Fibroblast of skin of back (primary cell): ENCODE measurements at places on chromosomes 6 and 20.

- peak; percentile 3 for DNase-seq
Observed at GRCh38 chr6:34508425-34508824, 42.5 kb downstream of the PACSIN1 start.

- DNase-seq: no peak
Observed at GRCh38 chr6:81763968-81764367, 11.5 kb upstream of the TENT5A start.

DNA sequence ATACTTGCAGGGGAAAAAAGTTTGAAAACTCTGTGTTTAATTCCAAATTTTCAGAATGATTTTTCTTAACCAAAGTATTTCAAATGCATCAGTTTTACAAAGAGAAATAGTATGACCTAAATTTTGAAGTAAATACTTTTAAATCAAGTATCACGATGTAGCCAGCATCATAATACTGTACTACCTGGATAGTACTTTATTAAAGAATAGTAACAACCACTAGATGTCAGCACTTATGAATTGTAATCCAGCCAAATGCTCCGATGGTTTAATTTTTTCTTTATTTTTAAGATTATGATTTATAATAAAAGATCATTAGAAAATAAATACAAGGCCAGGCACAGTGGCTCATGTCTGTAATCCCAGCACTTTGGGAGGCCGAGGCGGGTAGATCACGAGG is 37.2 kb upstream of the HACE1 start:
- no peak for DNase-seq

- no peak for DNase-seq
Observed at GRCh38 chr6:42618686-42619085, 54.9 kb downstream of the UBR2 start.

- DNase-seq: peak; percentile 32
Observed at GRCh38 chr6:32854376-32855178, 585 bp downstream of the PSMB9 start.

- peak; percentile 57 for DNase-seq
Observed at GRCh38 chr6:113860181-113860955, 3.2 kb downstream of the MARCKS start.

GRCh38 chr6:117298941-117299340 is 33.6 kb downstream of the VGLL2 start:
- DNase-seq: no peak

GRCh38 chr6:144315226-144315980 is 30.3 kb downstream of the UTRN start:
- no peak for DNase-seq

GRCh38 chr6:36840432-36841403 is 1.5 kb upstream of the CPNE5 start:
- no peak for DNase-seq

- DNase-seq: no peak
Observed at GRCh38 chr6:43544461-43544860, 27.6 kb downstream of the POLR1C start.

GRCh38 chr6:110216140-110216539 is 35.9 kb downstream of the CDC40 start:
- DNase-seq: no peak

- DNase-seq: no peak
Observed at GRCh38 chr6:19860235-19860877, 23.2 kb downstream of the ID4 start.

- DNase-seq: no peak
Observed at GRCh38 chr20:50551288-50551687, 41.1 kb downstream of the PTPN1 start.

GRCh38 chr6:161837854-161838253 is 564.0 kb upstream of the AGPAT4 start:
- no peak for DNase-seq

- DNase-seq: peak; percentile 69
Observed at GRCh38 chr6:154292855-154293519, 63.6 kb downstream of the IPCEF1 start.

GRCh38 chr6:45714741-45715507 is 300.7 kb downstream of the CLIC5 start:
- DNase-seq: peak; percentile 92

GRCh38 chr20:25421102-25421501 is 13.6 kb downstream of the GINS1 start:
- no peak for DNase-seq

GRCh38 chr6:111626441-111626840 is 20.8 kb upstream of the TRAF3IP2 start:
- DNase-seq: no peak

- no peak for DNase-seq
Observed at GRCh38 chr20:11895861-11896387, 21.8 kb upstream of the BTBD3 start.

DNA sequence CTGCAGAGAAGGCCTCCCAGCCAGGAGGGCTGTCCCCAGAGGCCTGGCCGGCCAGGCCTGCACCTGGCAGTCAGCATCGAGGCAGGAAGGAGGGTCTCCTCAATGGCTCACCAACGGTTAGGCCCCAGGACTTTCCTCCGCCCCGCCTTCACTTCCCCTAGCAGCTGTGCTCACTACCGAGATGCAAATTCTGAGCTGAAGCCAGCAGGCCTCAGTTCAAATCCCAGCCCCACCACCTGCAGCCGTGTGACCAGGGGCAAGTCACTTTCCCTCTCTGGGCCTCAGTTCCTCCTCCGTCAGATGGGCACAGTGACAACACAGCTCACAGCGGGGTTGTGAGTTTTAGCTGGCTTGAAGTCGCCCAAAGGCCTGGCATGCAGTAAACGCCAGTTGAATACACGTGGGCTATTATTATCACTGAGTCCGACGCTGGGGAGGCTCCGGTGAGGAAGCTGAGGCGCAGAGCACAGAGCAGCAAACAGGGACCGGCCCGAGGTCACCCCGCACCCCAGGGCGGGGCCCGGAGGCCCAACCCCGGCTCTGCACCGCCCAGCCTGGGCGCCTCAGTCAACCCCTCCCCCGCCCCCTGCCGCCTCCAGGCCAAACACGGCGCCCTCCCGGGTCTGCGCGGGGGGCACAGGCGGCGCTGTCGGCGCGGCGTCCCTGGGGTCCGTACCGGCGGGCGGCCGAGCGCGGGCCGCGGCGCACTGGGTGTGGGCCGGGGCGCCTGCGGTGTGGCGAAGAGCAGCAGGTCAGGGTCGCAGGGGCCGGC is 671 bp downstream of the E2F1 start:
- peak; percentile 31 for DNase-seq

- no peak for DNase-seq
Observed at GRCh38 chr6:10901770-10902169, 14.9 kb downstream of the SYCP2L start.

DNA sequence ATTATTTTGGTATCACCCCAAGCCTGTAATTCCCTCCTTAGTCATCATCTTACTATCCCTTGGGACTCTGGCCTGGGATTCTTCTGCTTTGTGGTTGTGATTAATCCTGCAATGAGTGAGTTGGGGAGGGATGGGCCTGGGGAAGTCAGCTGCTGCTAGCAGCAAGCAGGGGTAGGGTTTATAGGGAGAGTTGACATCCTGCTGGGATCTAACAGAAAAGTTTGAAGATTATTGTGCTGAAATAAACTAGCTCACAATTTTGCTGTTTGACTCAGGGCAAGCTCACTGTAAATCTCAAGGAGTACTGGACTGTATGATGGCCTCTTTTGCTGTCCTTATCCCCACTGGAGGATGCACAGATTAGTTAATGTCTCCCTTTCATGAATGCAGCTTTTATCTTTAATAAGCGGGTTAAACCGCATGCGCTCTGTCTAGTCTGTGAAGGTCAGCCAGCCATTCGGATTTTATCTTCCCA is 83.4 kb downstream of the JARID2 start:
- peak; percentile 98 for DNase-seq

DNA sequence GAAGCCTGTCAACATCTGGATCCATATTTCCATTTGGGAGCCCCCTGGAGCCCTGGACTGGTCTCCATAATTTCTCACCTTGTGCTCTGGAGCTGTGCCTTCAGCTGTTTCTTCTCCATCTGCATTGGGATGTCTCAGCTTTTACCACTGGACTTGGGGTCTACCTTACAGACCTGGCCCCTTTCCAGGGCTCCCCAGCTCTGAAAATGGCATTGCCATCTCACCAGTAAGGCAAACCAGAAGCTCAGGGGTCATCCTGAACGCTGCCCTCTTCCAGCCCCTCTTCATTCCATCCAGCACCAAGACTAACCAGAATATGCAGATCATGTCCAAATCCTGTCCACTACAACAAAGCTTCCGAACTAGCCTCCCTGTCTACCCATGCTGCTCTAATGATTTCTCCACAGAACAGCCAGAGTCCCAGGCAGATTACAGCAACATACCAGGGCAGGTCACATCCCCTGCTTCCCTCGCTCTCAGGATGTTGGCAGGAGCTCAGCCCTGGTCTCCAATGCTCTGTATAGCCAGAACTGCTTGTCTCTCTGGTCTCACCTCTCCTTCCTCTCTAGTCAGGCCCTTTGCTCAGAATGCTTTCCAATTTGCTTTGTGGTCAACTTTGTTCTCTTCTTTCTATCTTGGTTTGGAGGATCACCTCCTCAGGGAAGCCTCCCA is 17.7 kb upstream of the NNAT start:
- no peak for DNase-seq

DNA sequence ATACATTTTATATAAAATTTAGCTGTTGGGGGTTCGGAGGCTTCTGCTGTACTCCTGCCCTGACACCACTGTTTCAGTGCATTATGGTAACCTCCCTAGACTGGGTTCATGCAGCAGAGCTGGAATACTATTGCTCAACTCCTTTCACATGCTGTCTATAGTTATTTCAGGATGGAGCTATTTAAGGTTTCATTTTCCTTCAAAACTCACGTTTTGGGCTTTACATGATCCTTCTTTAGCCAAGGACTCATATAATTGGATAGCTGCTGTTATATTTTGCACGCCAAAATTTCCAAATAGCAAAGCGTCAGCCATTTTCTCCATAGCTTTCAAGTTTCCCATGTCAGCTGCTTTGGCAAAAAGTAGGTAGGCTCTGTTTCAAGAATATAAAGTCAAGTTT is 76.8 kb downstream of the SEL1L2 start:
- DNase-seq: no peak

DNA sequence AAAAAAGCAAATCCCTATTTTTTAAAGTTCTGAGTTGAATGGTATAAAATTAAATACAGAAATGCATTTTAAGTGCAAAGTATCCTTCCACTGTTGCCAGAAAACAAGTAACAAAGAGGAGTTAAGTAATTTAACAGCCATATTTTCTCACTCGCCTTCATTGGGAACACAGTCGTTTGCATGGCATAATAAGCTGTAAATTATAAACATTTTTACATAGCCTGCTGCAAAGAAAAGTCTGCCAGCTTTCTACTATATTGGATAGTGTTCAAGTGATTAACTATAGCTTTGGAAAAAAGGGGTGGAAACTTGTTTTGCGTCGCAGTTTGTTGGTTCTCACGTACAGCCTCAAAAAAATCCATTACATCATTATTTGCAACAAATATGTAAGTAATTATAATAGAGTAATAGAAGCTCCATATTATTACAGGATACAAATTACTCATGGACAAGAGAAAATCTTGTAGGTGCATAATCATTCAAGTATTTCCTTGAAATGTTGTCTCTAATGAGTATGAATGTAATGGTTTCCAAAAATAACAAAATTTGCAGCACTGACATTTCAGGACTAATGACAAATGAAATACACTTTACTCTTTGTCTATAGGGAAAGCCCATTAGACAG is 139.3 kb downstream of the PDSS2 start:
- peak; percentile 83 for DNase-seq

GRCh38 chr6:84026721-84027164 is 6.8 kb upstream of the MRAP2 start:
- no peak for DNase-seq

DNA sequence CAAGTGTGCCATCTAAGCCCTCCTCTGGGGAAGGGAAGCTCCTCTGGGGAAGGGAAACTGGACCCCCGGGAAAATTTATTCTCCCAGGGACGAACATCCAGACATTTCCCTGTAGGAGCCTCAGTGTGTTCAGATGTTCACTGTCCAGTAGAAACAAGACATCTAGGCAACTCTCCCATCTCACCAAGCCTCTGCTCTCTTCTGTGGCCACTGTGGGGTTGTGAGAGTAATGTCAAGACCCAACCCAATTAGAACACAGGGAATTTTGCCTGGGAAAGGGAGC is 3.6 kb upstream of the PTGIS start:
- no peak for DNase-seq

- DNase-seq: no peak
Observed at GRCh38 chr6:43899830-43900229, 129.8 kb downstream of the VEGFA start.

- DNase-seq: peak; percentile 70
Observed at GRCh38 chr6:75091467-75092190, 114.2 kb downstream of the COL12A1 start.

DNA sequence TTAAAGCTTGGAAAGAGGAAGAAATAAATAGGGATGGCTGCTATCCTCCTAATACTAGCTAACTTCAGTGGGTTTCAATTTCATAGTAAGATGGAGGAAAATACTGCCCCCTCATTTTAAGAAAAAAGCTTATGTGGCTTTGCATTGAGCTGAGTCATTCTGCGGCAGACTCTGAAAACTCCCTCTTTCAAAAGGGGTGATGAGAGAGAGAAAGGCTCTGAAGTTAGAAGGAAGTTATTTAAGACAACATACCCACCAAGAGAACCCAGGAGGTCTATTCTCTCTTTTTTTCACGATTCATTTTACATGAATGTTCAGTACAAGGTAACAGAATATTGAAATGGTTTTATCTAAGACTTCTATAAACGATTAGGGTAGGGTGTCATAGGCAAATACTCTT is 4.5 kb downstream of the PRDM13 start:
- DNase-seq: no peak

DNA sequence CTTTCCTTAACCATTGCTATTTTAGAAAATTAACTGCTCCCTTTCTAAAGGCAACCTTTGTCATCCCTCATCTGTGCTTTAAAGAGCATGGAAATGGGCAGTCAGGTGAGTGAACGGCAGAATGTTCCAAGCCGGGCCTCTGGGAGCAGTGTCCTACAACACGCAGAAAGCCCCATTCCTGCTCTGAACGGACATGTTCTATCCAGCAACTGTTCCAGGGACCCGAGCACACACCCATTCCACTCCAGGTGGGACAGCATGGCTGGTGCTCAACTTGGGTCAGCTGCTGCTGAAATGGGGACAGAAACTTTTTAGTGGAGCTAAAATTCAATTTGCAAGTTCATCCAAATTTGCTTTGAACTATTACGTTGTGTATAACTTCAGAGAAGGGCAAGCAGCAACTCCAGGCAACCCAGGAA is 26.7 kb downstream of the DIDO1 start:
- DNase-seq: no peak

DNA sequence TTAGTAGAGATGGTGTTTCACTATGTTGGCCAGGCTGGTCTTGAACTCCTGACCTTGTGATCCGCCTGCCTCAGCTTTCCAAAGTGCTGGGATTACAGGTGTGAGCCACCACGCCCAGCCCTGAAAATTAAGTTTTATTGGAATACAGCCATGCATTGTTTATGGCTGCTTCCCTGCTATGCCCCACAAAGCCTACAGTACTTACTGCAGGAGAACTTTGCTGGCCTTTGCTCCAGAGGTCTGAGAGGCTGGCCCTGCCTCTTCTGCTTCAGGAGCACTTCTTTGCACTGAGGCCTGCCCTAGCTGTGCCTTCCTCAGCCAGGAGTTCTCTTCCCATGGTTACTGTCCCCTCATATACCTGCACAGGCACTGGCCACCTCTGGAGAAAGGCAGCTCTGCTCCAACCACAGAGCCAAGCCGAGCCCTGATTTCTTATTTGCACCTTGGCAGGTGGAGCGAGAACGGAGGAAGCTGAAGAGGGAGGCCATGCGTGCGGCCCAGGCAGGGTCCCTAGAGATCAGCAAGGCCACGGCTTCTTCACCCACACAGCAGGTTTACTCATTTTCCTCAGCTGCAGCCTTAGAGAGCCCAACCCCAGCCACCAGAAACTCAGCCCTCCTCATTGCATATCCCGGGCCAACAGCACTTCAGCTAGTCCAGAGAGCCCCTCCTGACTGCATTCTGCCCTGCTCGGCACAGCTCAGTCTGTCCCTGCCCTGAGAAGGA is 20.8 kb downstream of the C20orf173 start:
- no peak for DNase-seq
